ENCODE measurements at places on chromosomes 4 and X.

GRCh38 chr4:53113431-53114225, 251.5 kb downstream of the RASL11B start:
- peak; percentile 17 for DNase-seq

DNA sequence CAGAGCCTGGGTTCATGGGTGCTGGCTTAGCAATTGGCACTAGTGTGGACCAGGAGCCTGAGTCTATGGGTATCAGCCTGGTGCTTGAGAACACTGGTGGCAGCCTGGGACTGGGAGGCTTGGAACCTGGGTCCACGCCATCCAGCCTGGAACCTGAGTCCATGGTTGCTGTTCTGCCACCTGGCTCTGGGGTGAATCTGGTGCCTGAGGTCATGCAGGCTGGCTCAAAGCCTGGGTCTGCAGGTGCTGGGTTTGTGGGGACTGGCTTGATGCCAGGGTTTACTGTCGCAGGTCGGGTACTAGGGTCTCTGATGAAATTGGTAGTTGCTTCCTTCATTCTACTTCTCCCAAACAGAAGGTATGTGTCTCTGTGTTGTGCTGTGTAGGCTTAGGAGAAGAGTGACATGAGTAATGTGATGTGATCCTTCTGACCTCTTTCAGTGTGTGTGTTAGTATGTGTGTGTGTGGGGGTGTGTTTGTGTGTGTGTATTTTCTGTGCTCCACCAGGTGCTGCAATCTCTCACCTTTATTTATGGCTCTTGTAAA, 517.0 kb upstream of the EPHA5 start:
- DNase-seq = no peak

- DNase-seq = peak; percentile 56
Observed at GRCh38 chr4:337932-338758, 531 bp downstream of the ZNF141 start.

DNA sequence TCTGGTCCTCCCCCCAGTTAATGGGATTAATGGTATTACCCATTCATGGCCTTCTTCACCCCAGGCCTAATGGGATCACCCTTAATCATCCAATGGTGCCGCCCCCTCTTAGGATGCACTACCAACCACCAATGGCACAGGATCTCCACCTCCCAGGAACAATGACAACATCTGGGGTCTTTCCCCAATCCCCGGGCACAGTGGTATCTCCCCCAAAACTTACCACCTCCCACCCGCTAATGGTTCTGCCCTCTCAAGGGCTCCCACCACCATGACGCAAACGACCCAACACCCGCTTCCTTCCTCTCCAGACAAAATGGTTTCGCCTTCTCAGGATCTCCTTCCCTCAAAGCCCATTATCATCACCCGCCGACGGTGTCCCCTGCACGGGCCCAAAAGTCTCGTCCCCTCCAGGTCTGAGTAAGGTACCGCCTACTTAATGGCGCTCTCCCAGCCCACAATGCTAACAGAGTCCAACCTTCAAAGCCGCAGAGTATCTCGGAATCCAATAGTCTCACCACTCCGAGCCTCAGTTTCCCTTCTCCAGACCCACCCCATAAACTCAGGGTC, 458 bp downstream of the GRIPAP1 start:
- peak; percentile 54 for DNase-seq

- DNase-seq = no peak
Observed at GRCh38 chrX:24550166-24550565, 85.1 kb downstream of the PDK3 start.

GRCh38 chrX:49884290-49884862, 5.1 kb downstream of the USP27X start:
- peak; percentile 50 for DNase-seq

GRCh38 chrX:3504916-3505315, 158.5 kb upstream of the MXRA5 start:
- no peak for DNase-seq

- no peak for DNase-seq
Observed at GRCh38 chr4:16772366-16772850, 126.0 kb downstream of the LDB2 start.

DNA sequence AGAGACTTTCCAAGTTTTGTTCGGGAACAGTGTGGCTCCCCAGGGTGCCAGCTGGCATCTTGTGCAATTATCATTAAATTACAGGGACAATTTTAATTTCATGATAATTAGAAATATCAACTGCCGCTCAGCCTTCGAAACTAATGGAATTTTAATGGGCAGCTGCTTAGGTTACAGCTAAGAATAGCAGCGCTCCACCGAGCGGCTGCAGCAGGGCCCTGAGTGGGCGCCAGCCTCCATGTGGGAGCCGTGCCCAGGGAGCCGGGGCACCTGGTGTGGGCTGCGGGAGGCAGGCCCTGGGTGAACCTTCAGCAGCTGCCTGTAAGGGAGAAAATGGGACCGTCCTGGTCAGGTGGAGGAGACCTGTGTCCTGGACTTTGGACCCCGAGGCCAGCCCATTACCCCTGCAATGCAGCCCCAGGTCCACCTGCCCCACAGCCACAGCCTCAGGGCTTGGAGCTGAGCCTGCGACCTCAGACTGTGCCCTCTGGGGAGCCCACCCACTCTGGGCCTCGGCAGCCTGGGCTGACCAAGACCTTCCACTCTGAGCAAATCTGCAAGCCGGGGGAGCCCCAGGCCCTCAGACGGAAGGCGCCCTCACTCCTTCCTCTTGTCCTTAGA, 21.1 kb downstream of the MSANTD1 start:
- DNase-seq = no peak

GRCh38 chr4:89914609-89915550, 20.2 kb downstream of the MMRN1 start:
- DNase-seq = no peak

- no peak for DNase-seq
Observed at GRCh38 chr4:93698686-93699085, 129.9 kb upstream of the ATOH1 start.

GRCh38 chrX:40423299-40423698, 157.5 kb upstream of the ATP6AP2 start:
- no peak for DNase-seq

Data from stimulated activated CD4-positive, alpha-beta T cell treated with anti-CD3 and anti-CD28 coated beads, Interleukin-1b, Interleukin-23, amount 100 ng/mL, for 48 hours (primary cell).